ENCODE measurements at places on chromosomes 4 and X.

DNA sequence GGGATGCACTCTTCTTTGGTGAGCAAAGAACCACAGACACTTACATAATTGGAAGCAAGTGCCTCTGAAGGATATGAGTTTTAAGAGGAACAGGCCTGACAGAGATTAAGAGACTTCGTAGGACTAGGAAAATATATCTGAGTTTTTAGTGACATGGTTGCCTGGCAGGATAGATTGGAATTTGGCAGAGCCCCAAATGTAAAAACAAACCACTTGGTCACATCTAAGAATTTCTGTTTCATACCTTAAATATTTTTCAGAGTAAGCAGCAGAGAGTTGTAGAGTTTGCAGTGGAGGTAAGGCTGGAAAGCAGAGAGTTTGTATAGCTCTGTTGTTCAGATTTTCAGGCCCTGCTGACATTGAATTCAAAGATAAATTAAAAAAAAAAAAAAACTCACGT, 150.1 kb upstream of the MAGEB2 start:
- DNase-seq = no peak

- no peak for DNase-seq
These were observed 25.8 kb downstream of the OTUD6A start for GRCh38 chrX:70087857-70088630.

- no peak for DNase-seq
These were observed 31.0 kb upstream of the SOD3 start for GRCh38 chr4:24764345-24764744.

- DNase-seq = no peak
These were observed 20.2 kb downstream of the ZDHHC9 start for GRCh38 chrX:129823522-129823921.

- DNase-seq = no peak
These were observed 8.1 kb upstream of the HSD17B13 start for GRCh38 chr4:87330761-87331160.

- DNase-seq = no peak
These were observed 1639.3 kb downstream of the RPA4 start for GRCh38 chrX:98523026-98523425.

GRCh38 chr4:81811562-81812293, 340.0 kb upstream of the RASGEF1B start:
- DNase-seq = no peak

DNA sequence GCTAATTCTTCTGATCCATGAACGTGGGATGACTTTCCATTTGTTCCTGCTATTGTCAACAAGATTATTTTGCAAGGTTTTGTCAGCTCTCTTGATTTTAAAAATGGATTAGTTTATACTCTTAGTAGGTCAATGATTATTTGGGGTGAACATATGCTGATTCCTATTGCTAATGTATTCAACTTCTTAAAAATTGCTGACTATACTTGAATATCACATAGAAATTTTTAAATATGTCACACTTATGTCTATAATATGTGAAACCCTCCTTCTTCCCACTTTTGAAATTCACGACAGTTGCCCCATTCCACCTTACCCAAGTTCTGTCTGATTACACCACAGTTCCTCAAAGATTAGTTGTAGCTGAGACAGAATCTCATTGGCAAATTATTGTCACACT, 465.7 kb upstream of the TENM3 start:
- DNase-seq = no peak

GRCh38 chr4:681736-682451, 7.1 kb downstream of the SLC49A3 start:
- DNase-seq = no peak

- no peak for DNase-seq
These were observed 10.6 kb downstream of the ABCD1 start for GRCh38 chrX:153735274-153735673.

GRCh38 chr4:37891260-37892159, 626 bp downstream of the TBC1D1 start:
- no peak for DNase-seq

GRCh38 chr4:147617841-147618691, 869 bp downstream of the TMEM184C start:
- DNase-seq = no peak
